ENCODE measurements at places on chromosomes 13 and 19.

DNA sequence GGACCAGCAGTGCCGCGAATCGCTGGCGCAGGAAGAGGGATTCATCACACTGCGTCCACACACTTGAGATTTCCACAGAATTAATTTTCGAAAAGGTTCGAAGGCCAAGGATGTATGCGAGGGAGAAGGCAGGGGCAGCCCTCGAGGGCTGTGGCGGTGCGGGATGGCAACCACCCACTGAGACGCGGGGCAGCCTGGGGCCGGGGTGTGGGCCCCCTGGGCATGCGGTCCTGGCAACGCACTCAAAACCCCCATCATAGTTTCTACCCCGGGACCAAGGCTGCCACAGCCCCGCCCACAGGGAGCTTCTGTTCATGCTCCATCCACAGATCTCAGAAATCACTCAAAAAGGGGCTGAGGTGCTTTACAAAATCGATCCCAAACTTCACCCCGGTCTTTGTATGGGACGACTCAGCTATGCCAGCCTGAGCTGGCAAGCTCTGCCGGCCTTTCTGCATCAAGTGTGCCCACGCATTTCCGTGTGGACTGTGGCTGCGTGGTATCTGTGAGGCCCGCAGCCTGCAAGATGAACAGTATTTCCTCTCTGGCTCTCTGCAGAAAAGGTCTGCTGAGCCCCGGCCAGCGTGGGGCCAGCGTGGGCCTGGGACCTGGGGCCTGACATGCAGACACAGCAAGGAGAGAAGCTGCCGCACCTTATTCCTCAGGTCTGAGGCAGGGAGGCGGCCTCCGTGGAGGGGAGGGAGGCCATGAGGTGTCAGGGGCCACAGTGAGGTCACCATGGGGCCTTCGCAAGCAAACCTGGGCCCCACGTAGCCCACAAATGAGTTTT lies 19.2 kb downstream of the ZNF787 start:
- no peak for DNase-seq

GRCh38 chr19:46746281-46747057 lies at the start of gene STRN4:
TSS of gene STRN4 (minus strand) at chr19:46746450. CDS start at chr19:46746430, 20 bp downstream.
- DNase-seq = no peak

GRCh38 chr19:14418856-14419105 lies 360 bp downstream of the DDX39A start:
- DNase-seq = no peak

- DNase-seq = no peak
Measured at GRCh38 chr13:64688893-64689677, 2541.1 kb downstream of the PCDH9 start.
